T-helper 1 cell (primary cell): ENCODE measurements at places on chromosomes 4 and X.

DNA sequence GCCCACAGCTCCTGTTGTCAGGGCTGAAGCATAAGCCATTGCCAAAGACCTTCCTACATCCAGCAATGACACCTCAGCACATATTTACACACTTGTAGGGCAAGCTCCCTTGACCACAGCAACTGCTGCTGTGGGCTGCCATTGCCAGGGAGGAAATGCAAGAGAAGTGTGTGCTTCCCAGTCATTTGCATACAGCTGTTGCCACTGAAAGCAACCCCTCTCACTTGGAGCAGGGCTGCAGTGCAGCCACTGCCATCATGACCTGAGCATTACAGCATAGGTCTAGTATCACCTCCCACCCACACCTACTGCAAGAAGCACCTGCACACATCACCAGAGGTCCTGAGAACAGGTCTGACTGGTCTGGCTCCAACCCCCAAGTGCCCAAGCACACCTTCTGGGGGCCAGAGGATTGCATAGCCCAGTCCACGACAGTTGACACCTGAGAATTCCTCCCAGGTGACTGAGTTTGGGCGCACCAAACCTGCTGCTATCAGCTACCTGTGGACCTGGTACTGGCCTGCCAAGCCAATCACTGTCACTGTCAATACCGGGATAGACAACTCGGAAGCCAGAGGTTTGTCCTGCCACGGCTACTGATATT is 636.5 kb upstream of the SLIT2 start:
- no peak for DNase-seq

GRCh38 chrX:16754019-16754418 is 32.2 kb upstream of the TXLNG start:
- no peak for DNase-seq

- no peak for DNase-seq
Measured at GRCh38 chr4:183073838-183074145, 25.3 kb upstream of the WWC2 start.

- no peak for DNase-seq
Measured at GRCh38 chr4:16686195-16686594, 212.2 kb downstream of the LDB2 start.

DNA sequence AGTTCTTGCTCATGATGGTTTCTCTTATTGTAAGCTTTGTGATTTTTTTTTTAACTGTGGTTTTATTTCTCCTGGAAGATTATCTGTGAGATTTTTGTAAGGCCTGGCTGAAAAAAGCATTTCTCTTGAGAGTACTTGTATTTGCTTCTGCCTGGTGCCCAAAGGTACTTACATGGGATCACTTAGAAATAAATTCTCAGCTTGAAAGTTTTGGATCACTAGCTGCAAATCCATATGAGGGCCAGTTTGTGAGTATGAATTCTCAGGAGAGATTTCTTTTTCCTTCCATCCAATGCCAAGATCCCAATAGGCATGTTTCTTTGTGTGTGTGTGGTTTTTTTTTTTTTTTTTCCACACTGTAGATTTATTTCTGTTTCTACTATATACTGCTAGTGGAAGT is 1884.7 kb upstream of the PCDH7 start:
- no peak for DNase-seq

DNA sequence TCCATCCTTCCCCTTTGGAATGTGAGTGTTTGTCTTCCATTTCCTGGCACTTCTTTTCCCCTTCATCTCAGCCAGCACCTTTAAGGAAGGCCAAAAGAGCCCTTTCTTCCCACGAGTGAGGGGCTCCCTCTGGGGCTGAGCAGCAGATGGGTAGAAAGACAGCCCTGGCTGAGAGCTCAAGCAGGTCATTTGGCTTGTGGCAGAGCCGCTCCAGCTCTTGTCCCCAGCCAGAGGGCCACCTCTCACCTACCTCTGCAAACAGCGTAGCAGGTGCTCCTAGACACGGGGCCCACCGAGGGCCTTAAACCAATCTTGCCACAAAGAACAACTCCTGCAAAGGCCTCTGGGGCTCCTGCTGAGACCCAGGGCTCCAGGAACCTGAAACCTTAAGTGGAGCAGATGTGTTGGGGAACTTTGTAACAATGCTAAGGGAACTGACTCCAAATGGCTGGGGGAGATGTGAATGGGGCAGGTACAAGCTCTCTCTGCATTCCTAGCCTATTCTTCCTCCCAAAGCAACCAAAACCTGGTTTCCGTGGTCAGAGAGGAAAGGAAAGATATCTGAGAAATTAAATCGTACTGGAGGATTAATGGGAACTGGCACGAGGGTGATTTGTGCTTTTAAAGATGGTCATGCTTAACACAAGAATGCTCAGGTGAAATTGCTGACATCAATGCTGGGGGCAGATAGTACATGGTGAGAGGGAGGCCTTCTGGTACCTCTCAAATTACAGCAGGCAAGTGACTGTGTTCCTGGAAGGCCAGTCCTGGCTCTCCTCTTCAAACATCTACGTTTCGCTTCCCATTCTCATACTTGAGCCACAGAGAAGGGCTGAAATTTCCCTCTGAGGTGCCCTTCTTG is 27.0 kb downstream of the TFDP3 start:
- no peak for DNase-seq

DNA sequence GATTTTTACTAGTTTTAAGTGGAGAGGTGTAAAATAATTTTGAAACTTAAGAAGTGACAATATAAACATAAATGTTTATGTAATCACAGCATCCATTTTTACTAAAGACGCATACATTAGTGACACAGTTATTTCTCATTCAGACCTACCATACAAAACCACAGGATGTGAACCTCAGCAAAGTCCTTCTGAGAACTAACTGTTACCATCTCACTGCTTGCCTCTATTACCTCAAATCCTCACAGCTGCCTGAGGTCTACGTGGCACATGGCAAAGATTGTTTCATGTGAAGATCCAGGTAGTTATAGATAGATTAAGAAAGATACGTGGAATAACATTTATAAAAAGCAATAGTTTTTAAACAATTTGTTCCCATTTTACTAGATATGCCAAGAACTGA is 189.0 kb downstream of the SLITRK2 start:
- DNase-seq: no peak

GRCh38 chr4:7595934-7596461 is 161.3 kb upstream of the PSAPL1 start:
- DNase-seq: no peak

GRCh38 chr4:74018771-74019170 is 19.7 kb downstream of the CXCL3 start:
- no peak for DNase-seq

DNA sequence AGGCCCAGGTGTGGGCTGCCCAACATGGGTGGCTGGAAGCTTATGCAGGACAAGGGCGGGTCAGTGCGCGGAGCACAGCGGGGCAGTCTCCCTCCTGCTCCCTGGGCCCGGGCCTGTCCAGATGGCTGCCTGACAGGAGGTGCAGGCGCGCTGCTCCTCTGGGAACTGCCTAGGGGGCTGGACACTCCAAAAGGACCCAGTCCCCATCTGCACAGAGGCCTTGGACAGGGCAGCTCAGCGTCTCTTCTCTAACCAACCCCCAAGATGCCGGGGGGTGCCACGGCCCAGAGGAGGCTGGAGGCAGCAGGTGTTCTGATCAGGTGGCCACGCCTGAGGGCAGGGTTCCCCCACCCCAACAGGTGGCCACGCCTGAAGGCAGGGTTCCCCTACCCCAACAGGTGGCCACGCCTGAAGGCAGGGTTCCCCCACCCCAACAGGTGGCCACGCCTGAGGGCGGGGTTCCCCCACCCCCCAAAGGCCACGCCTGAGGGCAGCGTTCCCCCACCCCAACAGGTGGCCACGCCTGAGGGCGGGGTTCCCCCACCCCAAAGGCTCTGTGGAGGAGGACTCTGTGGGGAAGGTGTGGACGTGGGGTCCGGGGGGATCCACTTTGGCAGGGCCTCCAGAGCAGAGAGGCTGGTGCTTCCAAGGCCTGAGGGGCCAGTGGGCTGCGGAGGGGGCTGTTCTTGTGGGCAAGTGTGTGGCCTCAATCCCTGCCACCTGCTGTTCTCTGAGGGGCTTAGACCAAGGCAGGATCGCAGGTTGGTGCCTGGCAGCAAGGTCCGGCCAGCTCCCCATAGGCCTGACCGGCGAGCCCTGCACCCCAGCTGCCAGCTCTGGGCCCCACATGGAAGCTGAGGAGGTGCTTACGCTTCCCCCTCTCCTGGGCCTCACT is 36.1 kb downstream of the CPLX1 start:
- DNase-seq: no peak

DNA sequence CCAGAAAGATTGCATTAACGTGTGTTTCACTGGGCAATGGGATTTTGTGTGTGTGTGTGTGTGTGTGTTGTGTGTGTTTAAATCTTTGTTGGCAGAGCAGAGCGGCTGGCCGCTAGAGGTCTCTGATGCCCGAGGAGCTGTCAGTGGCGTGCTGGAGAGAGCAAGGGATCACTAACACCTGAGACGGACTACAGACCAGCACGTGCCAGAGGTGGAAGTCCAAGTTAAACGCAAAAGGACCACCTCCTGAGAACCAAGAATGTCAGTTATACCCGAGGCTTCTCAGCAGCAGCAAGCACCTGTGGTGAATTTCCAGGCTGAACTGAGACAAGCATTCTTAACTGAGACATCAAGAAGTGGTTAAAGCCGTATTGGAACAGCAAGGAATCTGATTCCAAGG is 9.0 kb upstream of the SLC25A14 start:
- peak; percentile 41 for DNase-seq

GRCh38 chr4:128528793-128529553 is 241.4 kb upstream of the PGRMC2 start:
- no peak for DNase-seq

GRCh38 chr4:7168106-7168505 is 24.2 kb upstream of the SORCS2 start:
- no peak for DNase-seq
